D341Med (cell line): ENCODE measurements at places on chromosomes 2 and 18.

DNA sequence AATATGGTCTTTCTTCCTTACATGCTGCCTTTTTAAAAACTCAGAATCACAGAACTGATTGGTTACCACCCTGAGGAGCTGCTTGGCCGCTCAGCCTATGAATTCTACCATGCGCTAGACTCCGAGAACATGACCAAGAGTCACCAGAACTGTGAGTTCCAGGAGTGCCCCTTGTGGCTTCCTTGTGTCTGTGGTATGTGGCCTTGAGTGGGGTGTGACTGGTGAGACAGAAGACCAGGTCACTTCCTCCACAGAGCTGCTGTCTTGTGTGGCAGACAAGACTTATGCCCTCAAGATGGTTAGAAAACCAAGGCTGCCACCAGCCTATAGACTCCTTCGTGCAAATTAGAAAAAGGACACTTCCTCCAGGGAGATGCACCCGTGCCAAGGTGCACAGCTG lies 72.6 kb downstream of the EPAS1 start:
- DNase-seq = no peak

DNA sequence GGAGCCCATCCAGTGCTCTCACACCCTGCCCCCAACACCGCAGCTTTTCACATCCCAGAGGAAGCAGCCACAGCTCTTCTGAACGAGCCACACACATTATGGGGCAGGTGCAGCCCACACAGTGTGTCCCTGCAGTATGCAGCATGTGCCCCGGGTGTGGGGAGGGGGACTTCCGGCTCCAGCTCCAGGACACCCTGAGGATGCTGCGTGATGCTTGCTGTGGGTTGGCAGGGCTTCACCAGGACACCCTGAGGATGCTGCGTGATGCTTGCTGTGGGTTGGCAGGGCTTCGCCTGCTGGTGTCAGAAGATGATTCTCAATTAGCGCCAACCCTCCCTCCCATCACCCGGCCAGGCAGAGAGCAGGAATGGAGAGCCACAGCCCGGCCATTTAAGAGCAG lies 193.9 kb downstream of the EIPR1 start:
- DNase-seq = no peak

DNA sequence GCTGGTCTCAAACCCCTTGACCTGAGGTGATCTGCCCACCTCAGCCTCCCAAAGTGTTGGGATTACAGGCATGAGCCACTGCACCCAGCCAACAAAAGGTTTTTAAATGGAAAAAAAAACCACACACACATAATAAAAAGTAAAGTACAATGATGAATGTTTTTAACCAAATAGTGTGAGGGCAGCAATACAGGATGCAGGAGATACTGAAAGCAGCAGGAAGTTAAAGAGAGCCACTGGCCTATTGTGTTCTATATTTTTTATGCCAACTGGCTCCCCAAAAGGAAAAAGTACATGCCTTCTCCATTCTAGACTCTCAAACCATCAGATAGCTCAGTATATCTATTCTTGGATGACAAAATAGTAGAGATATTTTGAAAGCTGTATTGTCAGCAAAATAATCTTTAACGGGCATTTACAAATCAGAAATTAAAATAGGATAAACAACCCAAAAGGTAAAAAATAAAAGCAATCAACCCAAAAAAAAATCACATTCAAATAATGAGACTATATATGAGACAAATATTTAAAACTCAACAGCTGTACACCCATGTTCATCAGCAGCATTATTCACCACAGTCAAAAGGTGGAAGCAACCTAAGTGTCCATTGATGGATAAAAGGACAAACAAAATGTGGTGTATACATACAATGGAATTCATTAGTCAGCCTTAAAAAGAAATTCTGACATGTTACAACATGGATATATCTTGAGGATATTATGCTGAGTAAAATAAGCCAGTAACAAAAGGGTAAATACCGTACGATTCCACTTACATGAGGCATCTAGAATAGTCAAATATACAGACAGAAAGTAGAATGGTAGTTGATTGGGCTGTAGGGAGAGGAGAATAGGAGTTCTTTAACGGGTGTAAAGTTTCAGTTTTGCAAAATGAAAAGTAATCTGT lies 26.2 kb downstream of the GPATCH11 start:
- no peak for DNase-seq

DNA sequence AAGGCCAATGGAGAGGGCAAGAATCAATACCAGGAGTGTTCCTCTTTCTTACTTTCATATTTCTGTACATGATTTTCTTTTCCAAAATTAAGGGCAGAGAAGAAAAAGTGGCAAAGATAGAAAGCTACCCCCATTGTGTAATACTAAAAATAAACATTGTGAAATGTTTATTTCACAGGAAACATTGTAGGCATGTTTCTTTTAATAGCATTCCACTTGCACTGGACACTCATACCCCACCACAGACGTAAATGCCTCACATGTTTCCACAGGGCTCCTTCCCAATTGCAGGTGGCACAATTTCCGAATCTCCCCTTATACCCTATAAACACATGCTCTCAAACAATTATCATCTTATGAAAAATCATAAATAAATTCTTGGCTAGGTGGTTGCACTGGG lies 645.1 kb upstream of the SETBP1 start:
- DNase-seq = no peak

DNA sequence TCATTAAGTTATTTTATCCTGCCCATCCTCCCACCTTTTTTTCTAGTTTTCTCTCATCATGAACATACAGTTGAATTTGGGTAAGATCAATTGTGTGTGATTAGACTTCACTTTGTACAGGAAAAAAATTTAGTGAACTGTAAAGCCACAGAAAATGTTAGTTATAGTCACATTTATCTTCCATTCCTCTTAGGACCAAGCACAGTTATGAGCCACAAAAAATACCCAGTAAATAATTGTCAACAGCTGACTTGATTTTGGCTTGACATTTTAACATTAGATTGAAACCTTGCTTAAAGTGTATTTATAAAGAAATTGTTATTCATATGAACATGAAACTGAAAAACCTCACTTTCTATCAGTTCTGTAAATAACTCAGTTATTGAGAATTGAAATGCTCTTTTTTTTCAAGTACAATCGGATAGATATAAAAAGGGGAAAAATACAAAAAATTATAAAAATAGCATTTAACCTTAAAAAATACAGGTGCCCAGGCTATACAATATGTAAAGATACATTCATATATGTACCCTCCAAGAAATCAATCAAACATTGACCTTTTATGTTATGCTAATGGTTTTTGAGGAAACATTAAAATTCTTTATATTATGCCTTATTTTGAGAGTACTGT lies 389.5 kb upstream of the NRP2 start:
- no peak for DNase-seq

GRCh38 chr2:36513661-36514060 lies 84.3 kb downstream of the FEZ2 start:
- no peak for DNase-seq

- no peak for DNase-seq
Observed at GRCh38 chr18:24990671-24991134, 361.3 kb downstream of the ZNF521 start.

DNA sequence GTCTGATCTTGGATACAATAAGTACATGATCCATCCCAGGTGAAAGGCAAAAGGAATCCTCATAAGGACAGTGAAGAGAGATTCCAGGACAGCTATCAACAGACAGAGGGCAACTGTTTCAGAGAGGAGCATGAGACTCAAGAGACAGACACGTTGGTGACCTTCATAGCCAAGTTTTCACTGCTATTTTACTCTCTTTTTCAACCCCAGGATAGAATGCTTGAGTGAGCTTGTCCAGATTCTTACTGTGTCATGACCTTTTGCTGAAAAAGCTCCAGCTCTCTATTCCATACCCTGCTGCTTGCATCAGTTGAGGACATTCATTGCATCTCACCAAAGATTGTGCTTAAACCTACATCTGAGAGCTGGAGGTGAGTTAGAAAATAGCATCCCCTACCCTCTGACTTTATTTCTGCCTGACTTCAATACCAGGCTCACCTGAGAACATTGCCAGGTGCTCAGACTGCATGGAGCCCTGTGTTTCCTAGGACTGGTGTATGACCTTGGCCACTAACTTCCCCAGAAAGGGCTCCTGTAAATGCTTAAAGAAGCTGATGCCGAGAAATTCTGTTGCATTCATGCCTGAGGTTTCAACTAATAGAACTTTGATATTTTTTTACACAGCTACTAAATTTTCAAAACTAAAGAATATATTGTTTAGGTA lies 70.4 kb upstream of the TMEM17 start:
- DNase-seq = no peak

GRCh38 chr18:61823595-61823994 lies 69.2 kb downstream of the RNF152 start:
- no peak for DNase-seq

DNA sequence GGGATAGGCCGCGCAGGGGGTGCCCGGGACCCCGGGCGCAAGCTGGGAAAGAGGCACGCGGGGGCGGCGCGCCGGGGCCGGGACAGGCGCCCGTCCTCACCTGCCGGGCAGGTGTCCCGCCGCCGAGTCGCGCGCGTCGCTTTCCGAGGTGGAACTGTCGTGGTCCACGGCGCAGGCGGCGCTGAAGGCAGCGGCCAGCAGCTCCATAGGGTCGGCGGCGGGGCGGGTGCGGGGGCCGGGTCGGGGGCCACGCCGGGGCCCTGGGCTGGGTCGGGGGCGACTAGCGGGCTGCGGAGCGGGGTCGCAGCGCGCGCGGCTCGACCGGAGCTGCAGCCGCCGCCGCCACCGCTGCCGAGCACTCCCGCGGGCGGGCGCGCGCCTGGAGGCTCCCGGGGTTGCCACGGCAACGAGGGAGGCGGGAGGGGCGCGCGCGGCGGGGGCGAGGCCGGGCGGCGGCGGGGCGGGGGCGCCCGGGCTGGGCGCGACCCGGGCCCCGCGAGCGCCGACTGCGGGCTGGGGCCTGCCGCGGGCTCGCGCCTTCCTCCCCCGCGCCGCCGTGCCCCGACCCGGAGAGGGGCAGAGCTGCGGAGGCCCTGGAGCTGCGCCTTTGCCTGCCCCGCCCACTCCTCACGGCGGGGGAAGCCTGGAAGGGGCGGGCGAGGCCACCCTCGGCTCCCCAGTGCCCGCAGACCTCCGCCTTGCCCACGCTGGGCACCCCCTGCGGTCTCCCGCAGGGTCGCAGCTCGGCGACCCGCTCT lies 57.9 kb downstream of the SNORC start:
- DNase-seq = peak; percentile 71

- no peak for DNase-seq
Observed at GRCh38 chr2:222686086-222686750, 14.8 kb downstream of the MOGAT1 start.

DNA sequence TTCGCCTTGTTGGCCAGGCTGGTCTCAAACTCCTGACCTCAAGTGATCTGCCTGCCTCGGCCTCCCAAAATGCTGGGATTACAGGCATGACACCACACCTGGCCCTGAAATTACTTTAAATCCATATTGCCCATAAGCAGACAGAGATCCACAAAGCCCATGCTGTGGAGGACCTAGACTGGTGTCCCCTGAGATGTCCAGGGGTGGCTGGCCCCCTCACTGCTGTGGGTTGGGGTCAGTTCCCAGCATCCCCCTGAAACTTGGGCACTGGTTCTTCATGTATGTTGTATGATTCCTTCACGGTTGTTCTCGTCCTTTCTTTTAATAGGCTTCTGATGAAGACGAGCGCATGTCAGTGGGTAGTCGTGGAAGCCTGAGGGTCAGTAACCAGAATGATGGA lies 78.1 kb upstream of the RBM44 start:
- DNase-seq = no peak

- no peak for DNase-seq
Observed at GRCh38 chr18:48036226-48036625, 105.8 kb upstream of the SMAD2 start.

- no peak for DNase-seq
Observed at GRCh38 chr2:105085525-105085924, 47.7 kb downstream of the MRPS9 start.

DNA sequence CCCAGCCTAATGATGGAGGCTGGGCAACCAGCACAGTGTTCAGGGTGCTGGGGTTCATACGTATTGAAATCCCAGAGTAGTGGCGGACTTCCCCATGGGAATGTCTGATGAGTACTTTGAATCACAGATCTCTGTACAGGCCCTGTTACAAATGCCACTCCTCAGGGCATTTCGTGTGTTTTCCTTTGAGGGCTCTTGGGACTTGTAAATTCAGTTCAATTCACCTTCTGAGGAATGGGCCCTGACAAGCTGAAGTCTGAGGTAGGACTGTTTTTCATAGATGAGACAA lies 288 bp upstream of the RDH14 start:
- no peak for DNase-seq

- no peak for DNase-seq
Observed at GRCh38 chr2:240628808-240629618, 3.7 kb downstream of the GPR35 start.

DNA sequence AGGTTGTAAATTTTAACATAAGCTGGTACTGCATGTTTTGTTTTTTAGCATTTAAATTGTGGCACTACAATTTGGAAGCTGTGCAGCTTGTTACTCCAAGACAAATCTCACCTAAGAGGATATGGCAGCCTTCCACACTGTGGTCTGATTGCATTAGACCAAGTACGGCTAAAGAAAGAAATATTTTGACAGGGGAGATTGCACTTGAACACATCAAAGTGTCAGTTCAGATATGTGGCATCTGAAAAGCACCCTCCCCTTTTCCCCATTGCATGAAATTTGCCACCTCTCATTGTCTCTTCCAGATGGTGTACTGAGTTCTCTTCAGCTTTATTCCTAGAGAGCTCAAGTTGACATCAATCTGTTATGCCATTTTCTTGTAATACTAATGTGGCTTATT lies 295.9 kb downstream of the ERBB4 start:
- no peak for DNase-seq

- no peak for DNase-seq
Observed at GRCh38 chr18:75698861-75699260, 271.4 kb upstream of the SMIM21 start.
